ENCODE measurements at places on chromosomes 5 and 9. TPM values are rescaled to one million over a fixed set of nuclear protein-coding genes. Genes with fewer than 3 reads are reported as not detected.

HIGD2A gene
- polyA plus RNA-seq: 276 TPM

CCDC69 gene
- polyA plus RNA-seq: 37.7 TPM

CTSL gene
- 94.0 TPM for polyA plus RNA-seq

PCDHAC2 gene
- 0.15 TPM for polyA plus RNA-seq

LMX1B gene
- not detected for polyA plus RNA-seq

STC2 gene
- 3.2 TPM for polyA plus RNA-seq

NTRK2 gene
- 0.63 TPM for polyA plus RNA-seq

PCDHGA6 gene
- polyA plus RNA-seq: 0.35 TPM

DAB2 gene
- polyA plus RNA-seq: 19.4 TPM

SV2C gene
- polyA plus RNA-seq: 0.02 TPM

PCDHA9 gene
- polyA plus RNA-seq: not detected

SNCAIP gene
- polyA plus RNA-seq: 12.1 TPM

SLC34A3 gene
- polyA plus RNA-seq: not detected

DNA sequence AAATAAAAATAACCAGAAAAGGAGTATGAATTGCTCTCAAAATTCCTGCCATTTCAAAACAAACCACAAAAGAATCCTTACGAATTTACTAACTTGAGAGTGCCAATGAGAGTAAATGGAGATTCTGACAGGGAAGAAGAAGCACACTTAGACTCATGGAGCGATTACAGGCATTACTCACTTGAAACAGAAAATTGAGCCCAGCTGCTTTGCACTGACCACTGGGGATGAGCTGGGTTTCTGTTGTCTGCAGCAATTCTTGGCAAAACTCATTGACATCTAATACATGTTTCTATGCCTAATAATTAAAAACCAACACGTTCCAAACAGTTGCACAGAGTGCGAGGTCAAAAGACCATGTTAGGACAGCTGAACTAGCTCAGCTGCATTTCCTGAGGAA, 731.6 kb downstream of the DNAH5 start:
- no peak for DNase-seq

DNA sequence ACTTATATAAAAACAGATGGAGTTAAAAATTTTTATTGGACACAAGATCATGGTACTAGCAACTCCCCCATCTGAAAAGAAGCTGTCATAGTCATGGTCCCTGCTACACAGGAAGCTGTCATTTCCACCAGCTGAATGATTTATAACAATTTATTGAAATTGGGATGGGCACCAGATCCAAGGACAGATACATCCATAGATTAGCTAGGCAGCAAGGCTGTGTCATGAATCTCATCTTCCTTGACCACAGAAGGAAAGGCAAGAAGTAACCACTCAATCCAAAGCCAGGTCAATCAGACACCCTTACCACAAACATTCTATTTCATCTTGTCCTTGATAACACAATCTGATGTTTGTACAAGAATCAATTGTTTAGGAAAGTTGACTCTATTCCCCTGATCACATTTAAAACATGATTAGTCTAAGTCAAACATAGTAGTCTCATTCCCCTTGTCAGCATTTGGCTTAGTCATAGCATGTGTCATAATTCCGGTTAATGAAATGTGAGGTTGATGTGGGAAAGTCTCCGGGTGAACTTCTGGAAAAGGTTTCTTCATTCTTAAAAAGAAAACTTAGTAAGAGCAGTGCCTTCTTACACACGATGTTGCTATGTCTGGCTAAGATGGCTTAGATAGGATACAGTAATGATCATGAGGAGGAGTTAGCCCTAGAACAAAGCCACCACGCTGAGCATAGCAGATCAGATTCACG, 462.6 kb upstream of the PAPPA start:
- no peak for DNase-seq

DNA sequence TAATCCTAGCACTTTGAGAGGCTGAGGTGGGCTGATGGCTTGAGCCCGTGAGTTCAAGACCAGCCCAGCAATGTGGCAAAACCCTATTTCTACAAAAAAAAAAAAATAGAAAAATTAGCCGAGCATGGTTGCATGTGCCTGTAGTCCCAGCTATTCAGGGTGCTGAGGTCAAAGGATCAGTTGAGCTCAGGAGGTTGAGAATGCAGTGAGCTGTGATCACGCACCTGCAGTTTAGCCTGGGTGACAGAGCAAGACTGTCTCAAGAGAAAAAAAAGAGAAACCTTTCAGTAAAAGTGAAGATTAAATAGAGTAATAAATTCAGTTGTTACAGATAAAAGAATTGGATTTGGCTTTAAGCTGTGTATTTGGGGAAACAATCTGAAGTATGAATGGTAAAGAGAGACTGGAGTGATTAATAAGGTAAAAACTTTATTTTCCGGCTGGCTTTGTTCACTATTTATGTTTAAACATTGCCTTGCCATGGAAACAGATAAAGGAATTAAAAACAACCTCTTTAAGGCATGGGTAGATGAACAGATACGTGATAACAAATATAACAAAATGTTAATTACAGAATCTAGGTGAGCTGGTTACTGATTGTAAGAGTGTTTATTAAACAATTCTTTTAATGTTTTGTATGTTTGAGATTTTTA, 56.0 kb upstream of the PCAT7 start:
- DNase-seq: no peak

DNA sequence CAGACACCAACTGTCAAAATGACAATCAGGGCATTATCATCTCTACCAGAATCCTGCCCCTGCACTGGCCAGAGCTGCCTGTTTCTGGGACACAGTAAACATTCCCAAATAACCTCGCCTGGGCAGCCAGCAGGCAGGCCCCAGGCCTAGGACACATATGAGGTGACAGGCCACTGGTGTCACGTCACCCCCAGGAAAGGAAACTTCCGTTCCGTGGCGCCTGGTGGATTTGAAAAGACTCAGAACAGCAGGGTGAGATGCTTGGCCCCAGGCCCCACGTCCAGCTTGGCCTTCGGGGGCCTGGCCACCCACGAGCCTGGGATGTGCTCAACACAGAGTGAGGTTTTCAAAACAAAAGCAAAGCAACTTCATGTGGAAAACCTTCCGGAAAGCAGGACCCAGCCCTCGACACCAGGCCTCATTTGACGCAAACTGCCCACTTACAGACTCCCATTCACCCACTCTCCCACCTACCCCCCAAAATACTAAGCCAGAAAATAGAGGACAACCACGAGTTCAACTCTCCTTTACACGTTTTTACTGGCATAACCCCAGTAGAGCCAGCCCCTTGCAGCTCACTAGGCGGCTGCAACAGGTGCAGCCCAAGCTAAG, 1.2 kb downstream of the SEMA4D start:
- peak; percentile 87 for DNase-seq

DNA sequence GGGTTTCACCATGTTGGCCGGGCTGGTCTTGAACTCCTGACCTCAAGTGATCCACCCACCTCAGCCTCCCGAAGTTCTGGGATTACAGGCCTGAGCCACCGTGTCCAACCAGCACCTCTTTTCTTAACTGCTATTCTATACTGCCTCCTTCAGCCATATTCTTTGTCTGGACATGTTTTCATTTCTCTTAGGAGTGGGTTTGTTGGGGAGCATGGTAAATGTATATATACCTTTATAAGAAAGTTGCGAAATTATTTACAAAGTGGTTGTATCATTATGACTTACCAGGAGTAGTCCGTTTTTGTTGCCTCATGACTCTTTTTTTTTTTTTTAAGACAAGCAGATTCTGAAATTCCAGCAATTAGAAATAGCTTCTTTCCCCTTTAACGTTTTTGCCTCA, 38.7 kb downstream of the CDC42SE2 start:
- DNase-seq: no peak

DNA sequence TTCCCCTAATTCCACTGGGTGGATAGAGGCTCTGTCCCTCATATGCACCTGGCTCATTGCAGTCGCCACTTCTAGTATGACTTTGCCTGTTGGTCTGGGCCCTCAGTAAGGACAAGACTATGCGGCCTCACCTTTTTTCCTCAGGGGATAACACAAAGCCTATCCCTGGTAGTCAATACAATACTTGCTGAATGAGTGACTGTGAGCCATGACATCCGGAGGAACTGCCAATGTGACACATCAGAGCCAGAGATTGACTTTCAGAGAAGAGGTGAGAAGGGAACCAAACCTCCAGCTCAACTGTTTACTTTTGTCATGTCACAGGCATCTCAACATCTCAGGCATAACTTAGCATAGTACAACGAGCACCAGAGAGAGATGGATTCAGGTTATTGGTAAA, 371.3 kb downstream of the DMRT2 start:
- DNase-seq: no peak

- no peak for DNase-seq
These were observed 214.4 kb downstream of the MCTP1 start for GRCh38 chr5:95070453-95070852.

GRCh38 chr9:34428325-34428958, 29.9 kb downstream of the FAM219A start:
- no peak for DNase-seq

DNA sequence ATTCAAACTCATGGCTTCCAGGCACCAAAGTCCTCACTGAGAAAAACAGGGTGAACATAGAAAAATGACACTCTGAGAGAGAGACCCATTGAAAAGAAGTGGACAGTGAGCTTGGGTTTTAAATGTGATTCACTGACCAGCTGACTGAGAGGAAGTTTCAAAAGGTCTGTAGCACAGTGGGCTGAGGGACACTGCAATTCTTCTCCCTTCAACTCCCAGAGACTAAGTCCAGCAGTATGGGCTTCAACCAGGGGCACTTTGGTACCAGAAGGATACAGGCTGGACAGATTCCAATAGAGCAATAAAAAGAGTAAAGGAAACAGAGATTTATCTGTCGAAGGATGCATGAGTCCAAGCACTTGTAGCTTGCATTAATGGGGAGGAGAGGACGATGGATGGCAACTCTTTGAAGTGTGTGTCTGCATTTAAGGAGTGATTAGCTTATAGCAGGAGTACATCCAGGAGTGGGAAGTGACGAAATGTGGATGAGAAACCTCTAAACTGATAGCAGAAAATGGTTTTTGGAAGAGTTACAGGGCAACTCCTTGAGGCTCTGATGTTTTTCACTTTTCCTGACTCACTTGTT, 117.0 kb upstream of the ANKRD55 start:
- DNase-seq: no peak

GRCh38 chr5:34728236-34728635, 72.1 kb downstream of the RAI14 start:
- no peak for DNase-seq

DNA sequence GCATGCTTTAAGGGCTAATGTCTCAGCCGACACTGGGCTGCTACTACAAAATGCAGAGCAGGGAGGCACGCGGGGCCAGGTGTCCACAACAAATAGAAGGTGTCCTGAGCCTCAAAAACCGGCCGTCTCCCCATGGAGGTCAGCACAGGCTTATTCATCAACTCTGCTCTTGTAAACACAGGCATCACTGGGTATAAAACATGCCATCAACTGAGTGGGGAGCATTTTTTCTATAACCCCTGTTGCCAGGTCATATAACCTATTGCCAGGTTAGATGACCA, 271.6 kb downstream of the AUH start:
- no peak for DNase-seq

DNA sequence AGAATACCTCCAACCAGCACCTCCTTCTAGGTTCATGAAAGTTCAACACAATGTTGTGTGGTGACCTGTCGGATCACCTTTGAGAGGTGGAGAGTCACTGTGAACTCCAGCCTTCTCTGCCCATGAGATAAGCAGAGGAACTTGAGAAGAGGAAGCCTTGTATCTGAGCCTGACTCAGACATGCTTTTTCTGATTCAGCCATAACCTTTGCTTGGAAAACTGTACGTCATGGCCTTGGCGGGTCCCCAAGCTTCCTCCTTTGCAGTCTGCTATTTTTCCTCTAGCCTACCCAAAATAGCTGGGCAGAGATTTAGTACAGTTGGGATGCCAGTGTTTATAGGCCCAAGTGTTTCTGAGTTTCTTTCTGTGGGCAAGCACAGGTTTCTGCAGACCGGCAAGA, 274.7 kb downstream of the CETN3 start:
- DNase-seq: no peak

- DNase-seq: no peak
These were observed 282.6 kb downstream of the IRX1 start for GRCh38 chr5:3878267-3878666.

DNA sequence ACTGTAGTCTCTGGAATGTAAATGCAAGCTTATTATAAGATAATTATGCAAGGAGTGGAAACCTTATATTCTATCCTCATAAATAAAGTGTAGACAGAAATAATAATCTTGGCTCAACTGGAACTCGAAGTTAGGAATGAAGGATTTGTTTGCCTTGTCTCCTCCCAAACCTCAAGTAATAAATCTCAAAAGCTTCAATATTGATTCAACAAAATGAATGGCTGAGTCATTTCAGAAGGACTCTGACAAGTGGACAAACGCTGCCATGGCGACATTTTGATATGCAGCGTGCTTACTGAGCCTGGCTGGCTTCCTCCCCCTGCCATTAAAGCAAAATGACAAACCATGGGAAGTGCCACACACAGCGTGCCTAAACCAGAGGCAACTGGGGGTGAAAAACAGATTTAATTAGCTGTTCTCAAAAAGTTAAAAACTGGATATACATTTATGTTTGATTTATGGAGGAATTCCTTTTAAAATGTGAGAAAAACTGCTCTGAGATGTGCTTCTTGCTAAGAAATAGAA, 10.5 kb upstream of the ADGRV1 start:
- no peak for DNase-seq

- DNase-seq: peak; percentile 98
These were observed at the start of gene SLC36A1 for GRCh38 chr5:151447174-151448037. SLC36A1 (plus strand) TSS chr5:151447603; CDS start chr5:151458793, 11,190 bp downstream.

GRCh38 chr9:209143-209758, 5.4 kb upstream of the DOCK8 start:
- no peak for DNase-seq

GRCh38 chr9:12956805-12957204, 182.0 kb downstream of the LURAP1L start:
- DNase-seq: no peak

- DNase-seq: no peak
These were observed 141.6 kb upstream of the SPRY4 start for GRCh38 chr5:142466195-142466971.
